Immature natural killer cell (primary cell): ENCODE measurements at places on chromosomes 2 and 18.

DNA sequence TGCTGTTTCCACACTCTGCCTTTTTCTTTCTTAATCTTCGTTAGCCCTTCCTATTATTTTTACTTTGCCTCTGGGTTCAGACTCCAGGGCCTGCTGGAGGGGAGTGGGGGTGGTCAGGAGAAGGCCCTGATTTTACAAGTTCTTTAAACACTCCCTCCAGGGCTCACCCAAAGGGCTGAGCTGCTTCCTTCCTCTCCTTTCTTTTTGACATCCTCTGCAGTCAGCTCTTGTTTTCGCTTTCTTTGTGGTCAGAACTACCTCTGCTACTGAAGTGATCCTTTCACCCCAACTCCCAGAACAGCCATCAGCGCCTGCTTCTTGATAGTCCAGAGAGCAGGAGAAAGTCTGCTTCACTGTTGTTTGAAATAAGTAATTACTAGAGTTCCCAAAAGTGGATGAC is 925.7 kb downstream of the EPHA4 start:
- no peak for DNase-seq

- DNase-seq: no peak
Measured at GRCh38 chr2:38613126-38613848, 10.6 kb upstream of the HNRNPLL start.

GRCh38 chr18:730692-731091 is 18.3 kb upstream of the ENOSF1 start:
- DNase-seq: no peak

- no peak for DNase-seq
Measured at GRCh38 chr18:8750954-8751415, 45.6 kb downstream of the MTCL1 start.

DNA sequence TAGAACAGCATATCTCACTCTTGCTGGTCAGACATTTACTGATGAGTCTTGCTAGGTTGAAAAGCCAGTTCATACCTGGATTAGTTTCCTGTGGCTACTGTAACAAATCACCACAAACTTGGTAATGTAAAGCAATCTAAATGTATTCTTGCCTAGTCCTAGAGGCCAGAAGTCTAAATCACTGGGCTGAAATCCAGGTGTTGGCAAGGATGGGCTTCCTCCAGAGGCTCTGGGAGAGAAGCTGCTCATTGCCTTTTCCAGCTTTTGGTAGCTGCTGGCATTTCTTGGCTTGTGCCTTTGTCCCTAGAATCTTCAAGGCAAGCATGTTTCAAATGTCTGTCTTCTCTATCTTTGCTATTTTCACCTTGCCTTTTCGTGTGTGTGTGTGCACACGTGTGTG is 62.3 kb upstream of the MAP4K3 start:
- DNase-seq: no peak

- DNase-seq: no peak
Measured at GRCh38 chr2:95122197-95122551, 566 bp upstream of the MRPS5 start.

GRCh38 chr2:127103243-127104165 is 3.5 kb downstream of the BIN1 start:
- DNase-seq: no peak

DNA sequence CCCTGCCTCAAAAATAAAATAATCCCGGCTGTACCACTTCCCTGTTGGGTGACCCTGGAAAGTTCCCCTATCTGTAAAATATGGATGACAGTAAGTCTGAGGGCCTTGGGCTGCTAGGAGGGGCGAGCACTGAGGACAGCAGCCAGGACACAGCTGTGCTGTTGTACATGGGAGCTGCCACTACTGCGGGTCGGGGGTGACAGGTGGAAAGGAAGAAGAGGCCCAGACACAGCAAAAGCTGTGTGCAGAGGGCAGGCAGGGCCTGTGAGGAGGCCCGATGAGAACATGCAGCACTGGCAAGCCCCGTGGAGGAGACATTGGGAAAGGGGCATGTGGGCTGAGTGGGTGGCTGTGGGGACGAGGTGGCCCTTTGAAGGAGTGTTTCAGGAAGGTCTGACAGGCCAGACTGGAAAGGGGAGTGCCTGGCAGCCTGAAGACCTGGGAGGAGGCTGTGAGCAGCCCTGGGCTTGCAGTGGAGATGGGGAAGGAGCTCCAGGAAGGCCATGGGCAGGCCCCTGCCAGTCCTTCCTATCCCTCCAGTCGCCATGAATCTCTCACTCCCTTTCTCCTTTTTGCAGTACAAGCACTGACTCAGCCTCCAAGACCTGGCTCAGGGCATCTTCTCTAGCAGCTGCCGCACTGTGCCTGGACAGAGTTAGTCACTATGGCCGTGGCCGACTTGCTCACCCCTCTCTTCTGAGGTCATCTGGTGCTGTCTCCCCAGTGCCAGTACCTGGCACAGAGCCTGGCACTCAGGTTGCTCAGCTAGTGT is 28.9 kb upstream of the SEMA4C start:
- no peak for DNase-seq

GRCh38 chr2:95342556-95343320 is 45.6 kb downstream of the KCNIP3 start:
- DNase-seq: no peak

GRCh38 chr2:134555411-134555810 is 163.4 kb downstream of the TMEM163 start:
- DNase-seq: no peak
